ENCODE measurements at places on chromosomes 2 and 18.

DNA sequence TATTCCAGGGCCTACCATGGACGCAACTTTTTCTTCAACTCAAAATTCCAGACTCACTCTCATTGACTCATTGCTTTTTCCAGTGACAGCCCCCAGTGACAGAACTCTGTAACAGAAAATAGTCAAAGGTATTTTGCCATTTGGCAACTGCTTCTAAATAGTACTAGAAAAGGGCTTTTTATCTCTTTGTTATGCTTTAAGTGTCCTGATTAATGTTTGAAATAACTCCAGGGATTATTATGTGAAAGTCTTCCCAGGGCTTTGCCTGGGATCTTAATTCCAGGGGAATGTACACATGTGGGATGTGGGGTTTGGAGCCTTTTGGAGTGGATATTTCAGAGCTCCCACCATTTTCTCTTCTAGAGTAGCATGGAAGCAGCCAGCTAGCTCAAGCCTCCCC, 198.8 kb downstream of the KCNS3 start:
- no peak for DNase-seq

GRCh38 chr2:98280376-98281102, 65.7 kb upstream of the CNGA3 start:
- DNase-seq: no peak

- no peak for DNase-seq
Observed at GRCh38 chr2:235399895-235400294, 93.9 kb upstream of the AGAP1 start.

- DNase-seq: no peak
Observed at GRCh38 chr2:186181625-186182024, 304.4 kb upstream of the ZC3H15 start.

- peak; percentile 10 for DNase-seq
Observed at GRCh38 chr2:182666674-182667314, 49.3 kb upstream of the DNAJC10 start.

- no peak for DNase-seq
Observed at GRCh38 chr2:236903978-236904377, 181.7 kb upstream of the COPS8 start.

DNA sequence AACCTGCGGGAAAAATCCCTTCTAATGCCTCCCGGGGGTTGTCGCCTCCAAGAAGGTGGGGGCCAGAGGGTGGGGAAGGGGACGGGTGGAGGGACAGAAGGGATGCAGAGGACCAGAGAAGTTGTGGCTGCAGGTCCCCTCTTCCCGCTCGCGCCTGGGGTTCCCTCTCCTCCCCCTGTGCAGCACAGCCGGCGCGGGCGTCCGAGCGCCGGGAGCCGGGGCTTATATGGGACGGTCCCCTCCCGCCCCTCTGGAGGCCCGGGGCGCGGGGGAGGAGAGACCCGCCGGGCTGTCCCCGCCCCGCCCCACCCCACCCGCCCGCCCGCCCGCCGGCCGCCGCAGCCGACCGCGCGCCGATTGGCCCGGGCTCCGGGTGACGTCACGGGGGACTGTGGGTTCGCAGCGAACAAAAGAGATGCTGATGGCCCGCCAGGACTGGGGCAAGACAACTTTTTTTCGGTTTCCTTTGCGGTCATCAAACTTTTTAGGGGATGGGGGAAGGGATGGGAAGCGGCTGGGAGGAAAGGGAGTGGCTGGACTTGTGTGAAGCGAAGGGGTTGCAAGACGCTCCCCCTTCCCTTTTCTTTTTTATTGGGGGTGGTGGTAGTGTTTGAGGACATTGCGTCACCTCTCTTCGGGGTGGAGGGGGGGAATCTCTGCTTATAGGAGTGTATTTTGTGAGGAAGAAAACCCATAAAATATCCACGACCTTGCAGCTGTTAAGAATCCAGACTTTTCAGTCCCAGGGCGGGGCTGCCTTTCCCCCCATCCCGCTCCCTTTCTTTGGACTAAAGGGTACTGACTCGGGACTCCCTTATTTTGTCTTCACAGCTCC, at the start of gene FN1:
Gene FN1, minus strand, starts transcription at position 199 of the 835 bp plus-strand sequence. CDS start 266 bp downstream, outside the sequence.
- peak; percentile 82 for DNase-seq

GRCh38 chr18:35953688-35954087, 18.8 kb upstream of the RMP24 start:
- DNase-seq: no peak

DNA sequence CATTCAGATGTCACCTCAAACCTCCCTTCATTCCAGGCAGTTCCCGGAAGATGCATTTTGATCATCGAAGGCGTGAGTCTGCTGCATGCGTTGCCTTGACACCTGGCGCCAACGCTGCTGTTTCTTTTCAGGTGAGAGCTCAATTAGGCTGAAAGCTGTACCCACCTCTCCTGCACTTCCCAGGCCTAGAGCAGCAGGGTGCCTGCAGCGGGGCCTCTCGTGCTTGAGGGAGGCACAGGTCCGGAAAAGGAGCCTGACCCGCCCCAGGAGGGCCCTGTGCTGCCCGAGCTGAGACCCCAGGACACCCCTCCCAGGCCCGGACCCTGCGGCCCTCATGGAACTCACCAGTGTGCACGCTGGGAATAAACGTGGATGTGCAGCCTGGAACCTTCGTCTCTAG, 31.4 kb upstream of the KCNG2 start:
- no peak for DNase-seq
